ENCODE measurements at places on chromosomes 6 and 20.

GRCh38 chr20:20430066-20430465 lies 62.2 kb downstream of the INSM1 start:
- DNase-seq: no peak

DNA sequence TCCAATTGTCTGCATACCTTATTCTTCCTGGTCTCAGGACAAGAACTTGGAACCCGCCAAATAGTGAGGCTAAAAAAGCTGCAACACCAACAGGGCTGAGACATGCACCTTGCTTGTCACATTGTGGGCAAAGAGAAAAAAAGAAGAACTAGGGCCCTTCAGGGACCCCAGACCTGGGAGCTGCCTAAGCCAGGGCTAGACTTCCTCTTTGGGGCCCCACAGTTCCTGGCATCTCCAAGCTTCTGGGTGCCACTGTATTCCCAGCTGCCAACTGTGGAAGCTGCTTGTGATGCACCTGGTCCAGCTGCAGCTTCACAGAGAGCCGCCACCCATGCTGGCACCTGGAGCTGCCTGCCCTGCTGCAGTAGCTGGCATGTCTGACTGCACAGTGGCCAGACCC lies 370.6 kb downstream of the CD83 start:
- no peak for DNase-seq

DNA sequence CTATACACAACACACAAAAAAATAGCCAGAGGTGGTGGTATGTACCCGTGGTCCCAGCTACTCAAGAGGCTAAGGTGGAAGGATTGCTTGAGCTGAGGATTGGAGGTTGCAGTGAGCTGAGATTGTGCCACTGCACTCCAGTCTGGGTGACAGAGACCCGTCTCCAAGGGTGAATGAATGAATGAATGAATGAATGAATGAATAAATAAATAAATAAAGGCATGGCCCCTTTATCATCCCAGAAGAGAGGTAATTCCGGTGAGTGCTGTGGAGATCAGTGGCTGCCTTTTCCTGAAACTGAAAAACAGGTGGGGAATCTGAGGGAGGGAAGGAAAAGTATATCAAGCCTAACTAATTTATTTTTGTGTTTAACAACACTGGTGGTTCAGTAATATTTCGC lies 90.0 kb downstream of the JARID2 start:
- no peak for DNase-seq

DNA sequence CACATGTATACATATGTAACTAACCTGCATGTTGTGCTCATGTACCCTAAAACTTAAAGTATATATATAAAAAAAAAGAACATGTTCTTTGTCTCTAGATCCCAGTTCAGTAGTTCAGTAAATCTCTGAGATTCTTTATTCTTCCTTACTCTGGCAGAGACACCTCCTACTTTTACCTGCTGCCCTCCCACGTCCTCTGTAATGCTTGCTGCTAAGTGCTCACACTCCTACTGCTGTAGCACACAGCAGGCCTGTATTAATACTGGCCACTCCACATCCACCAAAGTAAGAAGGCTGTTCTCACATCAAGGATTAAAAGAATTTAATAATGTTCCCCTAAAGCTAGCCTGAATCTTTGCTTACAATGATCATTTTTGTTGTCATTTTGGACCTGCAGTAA lies 648.4 kb upstream of the EYS start:
- no peak for DNase-seq

- no peak for DNase-seq
These were observed 288.9 kb downstream of the PREX1 start for GRCh38 chr20:48538856-48539255.

DNA sequence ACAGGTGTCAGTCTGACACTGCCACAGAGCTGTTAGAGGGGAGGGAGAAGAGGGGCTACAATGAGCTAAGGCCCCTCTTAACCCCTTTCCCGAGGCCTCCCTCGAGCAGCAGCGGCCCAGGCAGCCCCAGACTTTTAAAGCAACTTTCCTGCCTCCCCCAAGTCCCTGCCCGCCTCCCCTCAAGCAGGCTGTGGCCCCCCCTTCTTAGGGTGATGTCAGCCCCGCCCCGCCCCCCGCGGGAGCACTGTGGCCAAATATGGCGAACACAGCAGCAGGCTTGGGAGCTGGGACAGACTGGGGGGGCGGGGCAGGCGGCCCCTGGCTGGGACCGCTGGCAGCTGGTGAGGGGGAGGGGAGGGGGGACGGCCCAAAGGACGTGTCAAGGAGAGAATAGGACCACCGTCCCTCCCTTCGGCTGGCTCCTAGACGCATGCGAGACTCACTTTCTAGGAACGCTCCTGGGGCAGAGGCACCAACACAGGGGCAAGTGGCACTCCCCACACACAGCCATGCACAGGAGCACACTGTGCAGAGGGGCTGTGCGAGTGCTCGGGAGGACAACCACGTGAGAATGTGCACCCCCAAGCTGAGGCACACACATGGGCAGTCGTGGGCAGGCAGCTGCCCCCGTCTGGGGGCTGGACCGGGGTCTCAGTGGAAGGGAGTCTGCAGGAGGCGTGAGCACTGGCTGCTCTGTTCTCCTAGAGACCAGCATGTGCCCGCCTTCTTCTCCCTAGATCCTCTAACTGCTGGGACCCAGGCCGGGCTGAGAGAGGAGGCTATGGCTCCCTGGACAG lies 6.7 kb downstream of the TEAD3 start:
- DNase-seq: no peak

DNA sequence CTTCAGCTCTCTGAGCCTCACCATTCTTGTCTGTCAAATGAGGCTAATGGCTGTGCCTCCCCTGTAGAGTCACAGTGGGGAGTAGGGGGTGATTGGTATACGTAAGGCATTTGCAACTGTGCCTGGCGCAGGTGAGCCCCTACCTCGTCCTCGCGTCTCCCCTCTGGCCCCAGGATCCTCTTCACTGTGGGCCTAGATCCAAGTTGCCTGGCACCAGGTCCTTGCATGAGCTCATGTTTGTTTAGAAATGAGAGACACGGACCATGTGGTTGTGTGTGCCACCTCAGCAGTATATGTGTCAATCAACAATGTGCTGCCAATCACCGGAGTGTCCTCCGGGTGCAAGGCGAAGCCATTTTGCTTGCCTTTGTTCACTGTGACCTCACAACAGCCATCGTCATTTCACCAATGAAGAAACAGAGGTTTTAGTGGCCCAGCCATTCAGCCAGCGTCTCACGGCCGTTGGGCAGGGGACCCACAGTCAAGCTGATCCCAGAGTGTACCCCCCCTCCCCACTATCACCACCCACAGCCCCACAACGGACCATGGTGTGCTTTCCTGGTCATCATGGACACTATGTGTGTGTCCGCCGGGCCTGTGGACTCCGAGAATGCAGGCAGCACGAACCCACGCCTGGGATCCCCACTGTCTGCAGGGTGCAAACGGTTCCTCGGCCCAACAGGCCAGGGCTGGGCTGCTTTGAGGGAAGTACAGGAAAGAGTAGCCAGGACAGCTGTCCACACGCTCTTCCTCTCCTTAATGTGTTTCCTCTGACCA lies 35.9 kb upstream of the STX16 start:
- no peak for DNase-seq
